ENCODE measurements at places on chromosomes 13 and 19. TPM values are rescaled to one million over a fixed set of nuclear protein-coding genes. Genes with fewer than 3 reads are reported as not detected.

KLHL26 gene
- 17.1 TPM for total RNA-seq

ZNF566 gene
- 12.7 TPM for total RNA-seq

CYP4F2 gene
- total RNA-seq, result not detected

SGCG gene
- total RNA-seq, result 2.9 TPM

DNA sequence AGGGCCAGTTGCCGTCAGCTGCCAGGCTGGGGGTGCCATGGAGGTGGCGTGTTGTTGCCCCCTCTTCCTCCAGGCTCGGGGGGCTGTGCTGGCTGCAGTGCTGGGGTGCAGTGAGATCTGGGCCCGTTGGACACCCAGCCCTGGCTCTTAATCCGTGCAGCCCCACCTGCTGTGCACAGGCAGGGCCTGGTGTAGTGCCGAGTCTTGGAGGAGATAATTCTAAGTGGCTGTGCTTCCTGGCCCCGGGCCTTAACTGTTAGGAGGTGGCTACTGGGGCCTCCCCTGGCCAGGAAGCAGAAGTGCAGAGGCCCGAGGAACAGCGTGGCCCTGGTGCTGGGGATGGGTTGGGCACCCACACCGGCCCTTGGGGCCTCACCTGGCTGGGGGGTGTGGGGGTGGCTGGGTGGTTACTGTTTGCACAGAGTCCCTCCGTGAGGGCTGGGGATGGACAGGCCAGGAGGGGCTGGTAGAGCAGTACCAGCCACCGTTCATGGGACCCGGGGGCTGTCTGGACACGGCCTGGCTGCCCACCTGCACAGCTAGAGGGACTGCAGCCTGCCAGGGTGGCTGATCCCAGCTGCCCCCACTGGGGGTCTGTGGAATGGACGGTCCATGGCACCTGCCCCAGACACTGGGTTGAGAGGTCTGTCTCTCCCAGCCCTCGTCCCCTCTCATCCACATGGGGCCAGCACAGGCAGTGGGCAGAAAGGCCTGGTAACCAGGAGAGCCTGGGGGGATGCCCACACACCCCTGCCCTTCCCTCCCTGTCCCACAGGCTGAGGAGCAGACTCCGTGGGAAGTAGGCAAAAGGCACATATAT, 3.3 kb downstream of the GPX4 start:
- no peak for DNase-seq

GRCh38 chr19:13425151-13425550, 81.1 kb downstream of the CACNA1A start:
- no peak for DNase-seq

DNA sequence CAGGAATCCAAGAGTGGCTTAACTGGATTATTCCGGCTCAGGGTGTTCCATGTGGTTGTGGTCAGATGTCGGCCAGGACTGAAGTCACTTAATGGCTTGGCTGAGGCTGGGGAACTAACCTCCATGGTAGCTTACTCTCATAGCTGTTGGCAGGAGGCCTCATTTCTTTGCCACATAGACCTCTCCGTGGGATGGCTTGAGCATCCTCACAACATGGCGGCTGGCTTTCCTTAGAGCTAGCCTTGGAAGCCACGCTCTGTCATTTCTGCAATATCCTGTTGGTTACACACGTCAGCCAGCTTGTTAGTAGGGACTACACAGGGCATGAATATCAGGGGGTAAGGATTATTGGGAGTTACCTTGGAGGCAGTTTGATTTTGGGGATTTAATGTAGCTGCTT, 5.1 kb downstream of the CRX start:
- DNase-seq, result no peak

GRCh38 chr19:35011091-35011689, 11.1 kb downstream of the GRAMD1A start:
- no peak for DNase-seq

KLK3 gene
- not detected for total RNA-seq

DNA sequence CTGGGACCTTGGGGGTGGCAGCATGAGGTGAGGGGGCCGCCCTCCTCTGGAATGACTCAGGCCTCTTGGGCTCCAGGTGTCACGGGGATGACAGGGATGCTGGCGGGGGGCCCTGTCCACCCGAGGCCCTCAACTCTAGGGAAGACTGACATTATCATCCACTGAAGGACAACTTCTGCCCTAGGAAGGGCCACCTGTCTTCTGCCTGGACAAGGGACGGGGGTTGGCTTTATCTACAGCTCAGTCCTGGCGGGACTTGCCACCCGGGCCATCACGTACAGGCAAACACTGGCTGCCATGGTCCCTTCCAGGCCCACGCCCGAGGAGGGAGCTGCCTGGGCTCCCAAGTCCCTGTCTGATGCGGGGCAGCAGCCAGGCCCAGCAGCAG, 130.7 kb downstream of the STK24 start:
- no peak for DNase-seq

- DNase-seq, result no peak
Observed at GRCh38 chr13:28384789-28385188, 110.1 kb downstream of the FLT1 start.

GRCh38 chr19:46025835-46026234, 3.0 kb upstream of the PGLYRP1 start:
- no peak for DNase-seq

DNA sequence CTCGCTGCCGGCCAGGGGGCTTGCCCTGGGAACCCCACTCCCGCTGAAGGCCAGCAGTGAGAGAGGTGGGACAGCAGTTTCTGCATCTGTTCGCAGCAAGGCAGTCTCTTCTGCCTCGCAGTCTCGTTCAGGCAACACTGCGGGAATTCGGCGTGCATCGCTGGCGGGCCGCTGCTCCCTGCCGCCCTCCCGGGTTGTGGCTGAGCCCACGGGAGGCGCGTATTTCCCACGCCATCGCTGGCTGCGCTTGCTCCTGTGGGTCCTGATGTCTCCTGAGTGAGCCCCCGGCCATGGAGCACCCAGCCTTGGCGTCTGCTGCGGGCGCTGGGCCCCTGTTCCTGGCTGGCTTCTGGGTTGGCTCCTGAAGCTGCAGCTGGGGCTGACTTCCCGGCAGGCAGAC, 227.9 kb downstream of the TEX29 start:
- DNase-seq, result peak; percentile 72

- DNase-seq, result no peak
Observed at GRCh38 chr19:2648528-2648937, 54.0 kb downstream of the GNG7 start.

DNA sequence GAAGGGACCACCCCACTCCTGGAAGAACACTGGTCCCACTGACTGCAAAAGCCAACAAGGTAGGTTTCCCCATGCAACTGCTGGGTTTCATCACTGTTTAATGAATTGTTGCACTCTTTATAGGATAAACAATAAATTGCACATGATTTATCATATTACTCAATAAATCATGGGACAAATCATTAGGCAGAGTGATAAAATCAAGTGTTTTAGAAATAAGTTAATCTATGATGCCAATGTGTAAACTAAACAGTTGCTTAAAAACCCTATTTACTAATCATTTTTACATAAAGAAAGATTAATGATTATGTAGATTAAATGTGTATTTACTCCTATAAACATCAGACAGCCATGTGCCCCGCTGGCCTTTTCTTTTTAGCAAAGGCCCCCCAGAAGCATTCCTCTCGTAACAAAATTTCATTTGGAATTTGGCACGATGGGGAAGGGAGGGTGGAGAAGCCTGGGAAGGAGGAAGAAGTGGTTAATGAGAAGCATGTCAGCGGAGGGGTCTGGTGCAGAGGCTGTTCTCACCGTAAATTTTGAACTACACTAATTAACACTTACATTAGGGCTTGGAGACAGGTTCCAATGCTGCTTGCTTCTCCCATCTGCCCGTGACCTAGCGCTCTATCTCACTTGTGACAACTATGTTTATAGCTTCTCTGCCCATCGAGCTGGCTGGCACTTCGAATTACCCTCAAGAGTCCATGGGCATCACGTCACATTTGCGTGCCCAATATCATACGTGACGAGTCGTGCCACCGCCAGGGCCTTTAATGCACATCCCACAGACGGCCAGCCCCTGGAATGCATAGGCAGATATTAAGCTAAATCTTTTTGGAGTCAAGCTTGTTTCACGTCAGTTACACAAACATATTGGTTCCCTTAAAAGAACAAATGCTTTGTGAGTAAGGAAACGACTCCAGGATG, 357.7 kb upstream of the TSHZ3 start:
- no peak for DNase-seq

GRCh38 chr13:108168929-108169328, 46.4 kb downstream of the LIG4 start:
- no peak for DNase-seq

GRCh38 chr13:78845656-78846365, 186.9 kb upstream of the OBI1 start:
- DNase-seq, result no peak

SIAH3 gene
- not detected for total RNA-seq

ZNF560 gene
- 0.16 TPM for total RNA-seq

UHRF1 gene
- 0.67 TPM for total RNA-seq

B3GNT8 gene
- 8.1 TPM for total RNA-seq

GRCh38 chr13:99484473-99484872, 16.8 kb upstream of the TM9SF2 start:
- no peak for DNase-seq

GRCh38 chr13:26502826-26503225, 54.7 kb upstream of the WASF3 start:
- DNase-seq, result no peak

ZNF296 gene
- 0.61 TPM for total RNA-seq

DNA sequence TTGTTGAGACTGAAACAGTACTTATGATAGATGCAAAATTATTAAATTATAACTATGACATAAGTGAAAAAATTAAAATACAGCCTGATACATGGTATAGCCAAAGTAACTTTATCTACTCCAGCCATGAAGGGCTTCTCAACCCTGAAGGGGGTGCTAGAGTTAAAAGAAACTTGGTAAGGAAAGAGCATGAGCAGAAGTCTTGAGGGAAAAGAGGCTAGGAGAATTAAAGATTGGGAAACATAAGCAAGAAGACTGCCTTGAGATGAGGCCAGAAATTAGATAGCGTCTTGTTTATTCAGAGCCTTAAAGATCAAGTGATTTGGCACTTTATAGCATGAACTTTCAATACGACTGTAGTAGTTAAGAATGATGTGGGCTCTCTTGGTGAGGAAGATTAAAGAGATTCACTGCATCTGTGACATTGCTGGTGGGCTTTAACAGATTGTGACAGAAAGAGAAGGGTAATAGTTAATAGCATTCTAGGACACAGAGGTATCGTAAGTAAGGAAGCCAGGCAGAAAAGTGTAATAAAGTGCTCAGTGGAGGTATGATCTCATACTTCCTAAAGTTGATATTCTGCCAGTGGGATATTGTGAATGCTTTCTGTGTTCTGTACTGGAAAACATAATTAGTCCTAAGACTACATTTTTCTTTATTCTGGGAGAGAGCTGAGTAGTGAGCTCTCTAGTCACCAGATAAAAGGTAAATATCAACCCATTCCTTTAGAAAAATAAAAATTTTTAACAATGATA, 385.4 kb upstream of the PRR20A start:
- DNase-seq, result no peak

DNA sequence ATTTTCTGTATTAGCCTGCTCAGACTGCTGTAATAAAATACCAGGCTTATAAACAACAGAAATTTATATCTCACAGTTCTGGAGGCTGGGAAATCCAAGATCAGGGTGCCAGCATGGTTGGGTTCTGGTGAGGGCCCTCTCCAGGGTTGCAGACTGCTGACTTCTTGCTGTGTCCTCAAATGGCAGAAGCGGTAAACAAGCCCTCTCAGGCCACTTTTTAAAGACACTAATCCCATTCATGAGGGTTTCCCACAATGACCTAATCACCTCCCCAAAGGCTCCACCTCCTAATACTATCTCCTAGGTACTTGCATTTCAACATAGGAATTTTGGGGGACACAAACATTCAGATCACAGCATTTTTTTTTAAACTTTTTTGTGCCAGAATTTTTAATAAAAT, 159.3 kb downstream of the PDS5B start:
- DNase-seq, result no peak

- DNase-seq, result no peak
Observed at GRCh38 chr19:56141417-56141993, 418 bp downstream of the ZNF444 start.

ACP7 gene
- total RNA-seq, result not detected

SOHLH2 gene
- not detected for total RNA-seq

DNA sequence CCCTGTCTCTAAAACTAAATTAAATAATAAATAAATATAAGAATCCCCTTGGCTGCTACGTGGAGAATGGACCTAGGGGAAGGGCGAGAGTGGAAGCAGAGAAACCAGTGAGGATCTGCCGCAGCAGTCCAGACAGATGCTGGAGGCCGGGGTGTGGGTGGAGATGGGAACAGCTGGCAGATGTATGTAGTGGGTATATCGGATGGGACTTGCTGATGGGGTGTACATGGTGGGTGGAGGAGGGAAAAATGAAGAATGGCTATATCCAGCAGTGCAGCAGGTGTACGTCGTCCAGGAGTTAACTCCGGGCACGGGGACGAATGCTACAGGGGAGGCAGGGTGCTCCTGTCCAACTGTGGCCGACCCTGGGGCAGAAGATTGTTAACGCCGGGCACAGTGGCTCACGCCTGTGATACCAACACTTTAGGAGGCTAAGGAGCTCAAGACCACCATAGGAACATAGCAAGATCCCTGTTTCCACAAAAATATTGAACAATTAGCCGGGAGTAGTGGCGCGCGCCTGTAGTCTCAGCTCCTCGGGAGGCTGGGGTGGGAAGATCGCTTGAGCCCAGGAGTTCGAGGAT, 654 bp downstream of the CEP89 start:
- no peak for DNase-seq

TMEM161A gene
- 18.0 TPM for total RNA-seq

DNA sequence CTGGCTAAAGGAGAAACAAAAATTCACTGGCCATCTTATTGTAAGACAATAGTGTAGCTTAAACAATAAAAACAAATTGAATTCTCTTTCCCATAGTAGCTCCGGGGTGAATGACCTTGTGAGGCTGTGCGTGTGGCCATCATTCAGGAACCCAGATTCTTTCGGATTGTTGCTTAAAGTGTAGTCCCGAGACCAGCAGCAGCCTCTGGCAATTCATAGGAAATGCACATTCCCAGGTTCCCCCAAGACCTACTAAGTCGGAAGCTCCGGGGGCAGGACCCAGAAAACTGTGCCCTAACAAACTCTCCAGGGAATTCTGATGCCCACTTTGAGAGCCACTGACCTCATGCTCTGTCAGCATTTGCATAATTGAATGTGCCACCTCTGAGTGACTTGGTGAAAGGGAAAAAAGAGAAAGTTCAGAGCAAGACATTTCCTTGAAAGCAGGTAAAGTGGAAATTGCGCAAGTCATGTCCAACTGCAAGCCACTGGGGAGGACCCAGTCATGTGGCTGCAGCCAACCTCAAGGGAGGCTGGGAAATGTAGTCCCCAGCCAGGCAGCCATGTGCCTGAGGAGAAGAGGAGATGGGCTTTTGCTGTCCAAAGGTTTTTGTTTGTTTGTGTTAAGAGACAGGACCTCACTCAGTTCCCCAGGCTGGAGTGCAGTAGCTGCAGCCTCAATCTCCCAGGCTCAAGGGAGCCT, 50.7 kb upstream of the PNMA8B start:
- DNase-seq, result no peak

DNA sequence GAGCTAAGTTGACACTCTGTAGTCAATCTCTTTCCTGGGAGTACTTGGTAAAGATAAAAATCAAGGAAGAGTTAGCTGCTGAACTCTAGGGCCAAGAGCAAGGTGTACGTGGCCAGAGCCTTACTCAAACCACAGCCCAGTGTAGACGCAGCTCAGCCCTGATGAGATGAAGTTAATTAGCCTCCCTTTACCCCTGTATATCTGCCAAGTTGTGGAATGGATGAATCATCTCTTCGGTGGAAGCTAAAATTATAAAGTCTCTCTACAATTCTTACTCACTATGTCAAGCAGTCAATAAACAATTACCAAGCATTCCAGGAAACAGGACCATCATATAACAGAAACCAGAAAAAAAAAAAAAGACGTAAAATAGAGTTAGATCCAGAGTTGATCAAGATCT, 146.9 kb upstream of the UFM1 start:
- DNase-seq, result no peak

- peak; percentile 92 for DNase-seq
Observed at GRCh38 chr19:47274891-47275761, 441 bp downstream of the INAFM1 start.

ZNF345 gene
- 3.1 TPM for total RNA-seq
